Hematopoietic multipotent progenitor cell (in vitro differentiated cells): ENCODE measurements at places on chromosomes 6 and 20.

DNA sequence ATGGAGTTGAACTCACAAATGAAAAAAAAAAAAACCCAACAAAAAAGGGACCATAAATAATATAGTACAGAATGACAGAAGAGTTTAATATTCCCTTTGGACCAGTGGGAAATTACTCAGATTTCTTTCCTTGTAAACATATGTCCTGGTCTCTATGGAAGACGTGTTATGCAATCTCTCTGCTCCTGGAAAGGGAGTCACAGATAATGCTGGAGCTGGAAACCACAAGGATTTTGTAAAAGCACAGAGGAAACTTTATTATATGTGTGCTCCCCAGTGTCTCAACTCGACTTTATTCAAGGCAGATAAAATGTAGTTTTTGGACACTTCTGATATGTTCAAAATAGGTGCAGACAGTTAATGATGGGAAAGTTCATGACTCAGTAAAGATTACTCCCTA is 88.1 kb upstream of the ZFP64 start:
- no peak for DNase-seq

DNA sequence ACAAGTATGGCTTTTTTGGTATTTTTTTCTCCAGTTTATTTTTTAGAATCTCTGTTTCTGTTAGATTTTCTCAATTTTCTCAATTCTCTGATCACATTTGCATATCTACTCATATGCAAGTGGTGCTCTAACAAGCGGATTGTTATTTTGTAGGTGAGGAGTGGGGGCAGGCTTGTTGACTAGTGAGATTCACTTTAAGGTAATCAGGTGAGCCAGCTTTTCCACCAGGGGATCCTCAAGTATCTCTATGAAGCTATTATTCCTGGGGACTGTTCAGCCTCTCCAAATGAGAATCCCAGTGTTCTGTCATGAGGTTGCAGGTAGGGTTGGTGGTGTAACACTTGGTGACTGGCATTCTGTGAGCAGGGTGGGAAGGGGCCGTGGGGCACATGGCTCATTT is 274.3 kb upstream of the FERMT1 start:
- no peak for DNase-seq

GRCh38 chr6:50062051-50062450 is 12.3 kb upstream of the DEFB112 start:
- DNase-seq = peak; percentile 0

GRCh38 chr6:106181664-106182418 is 95.7 kb downstream of the PRDM1 start:
- no peak for DNase-seq

GRCh38 chr6:144725736-144726522 is 440.8 kb downstream of the UTRN start:
- DNase-seq = no peak

DNA sequence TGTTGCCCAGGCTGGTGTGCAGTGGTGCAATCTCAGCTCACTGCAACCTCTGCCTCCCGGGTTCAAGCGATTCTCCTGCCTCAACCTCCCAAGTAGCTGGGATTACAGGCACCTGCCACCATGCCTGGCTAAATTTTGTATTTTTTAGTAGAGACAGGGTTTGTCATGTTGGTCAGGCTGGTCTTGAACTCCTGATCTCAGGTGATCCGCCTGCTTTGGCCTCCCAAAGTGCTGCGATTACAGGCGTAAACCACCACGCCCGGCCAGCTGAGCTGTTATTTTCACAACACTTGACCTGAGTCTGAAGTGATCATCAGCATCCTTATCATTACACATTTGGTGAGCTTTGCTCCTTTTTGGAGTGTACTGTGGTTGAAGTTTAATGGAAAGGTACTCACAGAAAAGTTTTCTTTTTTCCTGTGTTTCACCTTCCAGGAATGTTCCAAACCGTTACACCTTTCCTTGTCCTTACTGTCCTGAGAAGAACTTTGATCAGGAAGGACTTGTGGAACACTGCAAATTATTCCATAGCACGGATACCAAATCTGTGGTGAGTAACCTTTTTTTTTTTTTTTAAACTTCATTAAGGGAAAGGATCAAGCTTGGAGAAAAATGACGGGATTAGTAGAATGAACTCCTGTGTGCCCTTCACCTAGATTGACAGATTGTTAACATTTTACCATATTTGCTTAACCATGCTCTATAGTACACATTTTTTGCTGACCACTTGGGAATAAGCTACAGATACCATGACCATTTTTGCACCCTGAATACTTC is 9.7 kb downstream of the RNF114 start:
- no peak for DNase-seq

GRCh38 chr6:2434912-2435311 is 189.5 kb upstream of the GMDS start:
- no peak for DNase-seq

- DNase-seq = peak; percentile 64
These were observed 118.0 kb downstream of the OPRM1 start for GRCh38 chr6:154157082-154157481.

DNA sequence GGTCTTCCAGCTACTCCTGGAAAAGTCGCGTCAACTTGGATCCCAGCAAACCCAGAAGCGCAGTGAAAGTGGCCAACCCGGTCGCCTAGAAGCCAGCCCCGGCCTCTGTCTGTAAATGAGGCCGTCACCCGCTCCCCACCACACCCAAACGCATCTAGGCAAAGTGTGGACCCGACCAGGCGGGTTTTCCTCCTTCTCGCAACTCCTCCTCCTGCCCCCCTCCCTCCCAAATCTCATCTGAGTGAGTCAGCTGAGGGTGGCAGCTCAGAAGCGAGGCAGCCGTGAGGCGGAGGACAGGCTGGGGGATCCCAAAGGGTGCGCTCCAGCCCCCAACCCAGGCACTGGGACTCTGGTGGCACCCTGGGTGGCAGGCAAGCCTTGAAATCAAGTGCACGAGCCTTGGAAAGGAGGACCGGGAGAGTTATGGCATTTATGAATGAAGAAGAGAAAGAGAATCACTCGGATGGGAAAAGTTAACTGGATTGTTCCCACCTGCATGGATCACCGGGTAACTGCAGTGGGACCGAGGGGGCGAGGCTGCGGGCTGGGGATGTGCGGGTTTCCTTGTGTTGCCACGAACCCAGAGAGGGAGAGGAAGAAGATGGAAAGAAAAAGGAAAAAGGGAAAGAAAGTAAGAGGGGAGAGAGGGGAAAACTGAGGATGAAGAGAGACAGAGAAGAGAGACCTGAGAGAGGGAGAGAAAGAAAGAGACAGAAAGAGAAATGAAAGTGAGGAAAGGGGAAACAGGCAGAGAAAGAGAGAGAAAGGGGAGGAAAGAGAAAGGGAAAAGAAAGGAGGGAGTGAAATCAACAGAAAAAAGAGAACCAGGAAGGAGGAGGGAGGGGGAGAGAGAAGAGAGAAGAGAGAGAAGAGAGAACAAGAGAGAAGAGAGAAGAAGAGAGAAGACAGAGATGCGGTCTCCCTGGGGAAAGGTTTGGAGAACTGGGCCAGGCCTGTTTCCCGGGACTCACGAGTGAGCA is at the start of gene APCDD1L:
Gene APCDD1L, minus strand, starts transcription at position 167 of the 980 bp plus-strand sequence. CDS start 692 bp downstream, outside the sequence.
- DNase-seq = no peak
